ENCODE measurements at places on chromosomes 13 and 19.

GRCh38 chr13:67951431-67951830, 721.3 kb upstream of the PCDH9 start:
- DNase-seq = no peak

DNA sequence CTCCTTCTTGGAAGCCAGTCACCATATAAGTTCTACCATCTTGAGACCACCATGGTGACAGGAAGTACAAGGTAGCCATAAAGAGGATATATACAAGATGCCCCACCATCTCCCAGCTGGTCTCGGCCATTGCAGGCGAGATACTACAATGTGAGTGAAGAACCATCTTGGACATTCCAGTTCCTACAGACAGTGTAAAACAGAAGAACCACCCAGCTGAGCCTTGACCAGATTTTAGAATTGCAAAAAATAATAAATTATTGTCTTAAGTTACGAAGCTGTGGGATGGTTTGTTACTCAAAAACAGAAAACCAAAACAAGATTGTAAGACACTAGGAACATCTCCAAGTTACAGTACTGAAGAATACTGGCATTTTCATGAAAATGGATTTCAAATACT, 43.6 kb downstream of the DOCK9 start:
- no peak for DNase-seq

- DNase-seq = peak; percentile 33
Observed at GRCh38 chr19:27776020-27776419, 1436.9 kb downstream of the UQCRFS1 start.

DNA sequence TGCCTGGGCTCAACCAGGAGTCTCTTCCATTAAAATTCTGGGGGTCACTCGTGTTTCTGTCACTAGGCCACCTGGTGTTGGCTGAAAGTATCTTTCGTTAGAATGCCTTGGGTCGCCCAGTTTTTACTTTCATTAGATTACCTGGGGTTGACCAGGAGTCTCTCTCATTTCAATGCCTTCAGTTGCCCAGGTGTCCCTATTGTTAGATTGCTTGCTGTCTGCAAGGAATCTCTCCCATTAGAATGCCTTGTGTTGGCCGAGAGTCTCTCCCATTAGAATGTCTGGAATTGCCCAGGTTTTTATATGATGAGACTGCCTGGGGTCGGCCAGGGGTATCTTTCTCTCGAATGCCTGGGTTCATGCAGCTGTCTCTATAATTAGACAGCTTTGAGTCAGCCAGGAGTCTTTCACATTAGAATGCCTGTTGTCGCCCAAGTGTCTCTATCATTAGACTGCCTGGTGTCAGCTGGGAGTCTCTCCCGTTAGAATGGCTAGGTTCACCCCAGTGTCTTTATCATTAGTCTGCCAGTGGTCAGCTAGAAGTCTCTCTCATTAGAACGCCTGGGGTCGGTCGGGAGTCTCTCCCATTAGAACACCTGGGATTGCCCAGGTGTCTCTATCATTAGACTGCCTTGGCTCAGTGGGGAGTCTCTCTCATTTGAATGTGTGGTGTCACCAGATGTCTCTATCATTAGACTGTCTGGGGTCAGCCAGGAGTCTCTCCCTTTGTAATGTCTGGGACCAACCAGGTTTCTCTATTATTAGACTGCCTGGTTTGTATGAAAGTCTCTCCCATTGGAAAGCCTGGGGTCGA, 1446.8 kb downstream of the UQCRFS1 start:
- DNase-seq = no peak

Measured in RPMI8226 (cell line).